T follicular helper cell (primary cell): ENCODE measurements at places on chromosomes 2 and 18.

GRCh38 chr2:182355815-182356214, 71.0 kb downstream of the PDE1A start:
- no peak for DNase-seq

DNA sequence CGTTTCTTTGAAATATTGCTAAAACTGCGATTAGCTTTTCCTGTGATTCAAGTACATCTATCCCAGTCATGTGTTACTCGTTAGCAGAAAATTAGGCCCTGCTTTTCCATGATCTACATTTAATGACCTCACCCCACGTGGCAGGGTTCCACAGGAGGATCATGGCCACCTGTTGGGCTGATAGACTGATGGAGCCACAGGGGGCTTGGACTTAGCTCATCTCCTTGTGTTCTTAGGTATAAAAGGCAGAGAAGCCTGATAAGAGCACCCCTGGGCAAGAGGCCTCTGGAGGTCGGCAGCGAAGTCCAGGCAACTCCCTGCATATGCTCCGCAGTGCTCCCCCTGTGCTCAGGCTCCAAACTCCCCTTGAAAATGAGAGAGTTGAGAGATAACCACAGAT, 12.9 kb downstream of the FZD7 start:
- DNase-seq: no peak

- DNase-seq: peak; percentile 20
Observed at GRCh38 chr2:135913727-135914365, 37.6 kb upstream of the MCM6 start.

- no peak for DNase-seq
Observed at GRCh38 chr2:107358362-107358761, 468.3 kb upstream of the RGPD4 start.

DNA sequence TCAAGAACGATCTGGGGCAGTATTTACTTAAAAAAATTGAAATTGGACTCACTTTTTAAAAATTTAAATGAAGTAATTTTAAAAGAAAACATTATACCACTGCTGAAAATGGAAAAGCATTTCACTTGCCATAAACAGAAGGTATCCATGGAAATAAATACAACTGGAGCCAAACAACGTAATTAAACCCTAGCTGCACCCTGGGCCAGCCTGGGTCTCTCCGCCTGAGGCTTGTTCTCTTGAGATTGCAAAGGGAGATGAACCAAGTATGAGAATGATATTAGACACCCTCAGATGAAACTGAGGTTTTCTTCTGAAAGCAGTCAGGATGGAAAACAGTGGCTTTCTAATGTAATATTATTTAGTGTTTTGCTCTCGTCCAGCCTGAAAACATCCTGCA, 264.4 kb downstream of the KCNE4 start:
- no peak for DNase-seq

- no peak for DNase-seq
Observed at GRCh38 chr2:217177720-217178119, 317.9 kb upstream of the TNP1 start.

- DNase-seq: no peak
Observed at GRCh38 chr2:216911886-216912285, 52.0 kb upstream of the TNP1 start.

DNA sequence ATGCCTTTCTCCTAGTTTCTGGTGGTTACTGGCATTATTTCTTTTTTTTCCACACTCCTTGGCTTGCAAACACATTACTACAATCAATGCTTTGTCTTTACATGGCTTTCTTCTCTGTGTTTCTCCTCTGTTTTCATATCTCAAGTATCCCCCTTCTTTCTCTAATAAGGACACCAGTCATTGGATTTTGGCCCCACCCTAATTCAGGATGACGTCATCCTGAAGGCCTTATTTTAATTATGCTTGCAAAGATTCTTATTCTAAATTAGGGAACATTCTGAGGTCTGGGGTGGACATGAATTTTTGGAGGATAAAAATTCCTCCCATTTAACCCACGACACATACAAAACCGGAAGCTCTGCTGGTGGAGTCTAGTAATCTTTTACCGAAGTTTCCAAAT, 1556.6 kb downstream of the DPP10 start:
- DNase-seq: no peak
